ENCODE measurements at places on chromosomes 3 and 15.

- no peak for DNase-seq
These were observed 440.9 kb downstream of the FOXP1 start for GRCh38 chr3:71142441-71143161.

GRCh38 chr15:101410612-101411011, 78.9 kb downstream of the PCSK6 start:
- no peak for DNase-seq

GRCh38 chr15:92273723-92274122, 120.0 kb upstream of the ST8SIA2 start:
- no peak for DNase-seq

DNA sequence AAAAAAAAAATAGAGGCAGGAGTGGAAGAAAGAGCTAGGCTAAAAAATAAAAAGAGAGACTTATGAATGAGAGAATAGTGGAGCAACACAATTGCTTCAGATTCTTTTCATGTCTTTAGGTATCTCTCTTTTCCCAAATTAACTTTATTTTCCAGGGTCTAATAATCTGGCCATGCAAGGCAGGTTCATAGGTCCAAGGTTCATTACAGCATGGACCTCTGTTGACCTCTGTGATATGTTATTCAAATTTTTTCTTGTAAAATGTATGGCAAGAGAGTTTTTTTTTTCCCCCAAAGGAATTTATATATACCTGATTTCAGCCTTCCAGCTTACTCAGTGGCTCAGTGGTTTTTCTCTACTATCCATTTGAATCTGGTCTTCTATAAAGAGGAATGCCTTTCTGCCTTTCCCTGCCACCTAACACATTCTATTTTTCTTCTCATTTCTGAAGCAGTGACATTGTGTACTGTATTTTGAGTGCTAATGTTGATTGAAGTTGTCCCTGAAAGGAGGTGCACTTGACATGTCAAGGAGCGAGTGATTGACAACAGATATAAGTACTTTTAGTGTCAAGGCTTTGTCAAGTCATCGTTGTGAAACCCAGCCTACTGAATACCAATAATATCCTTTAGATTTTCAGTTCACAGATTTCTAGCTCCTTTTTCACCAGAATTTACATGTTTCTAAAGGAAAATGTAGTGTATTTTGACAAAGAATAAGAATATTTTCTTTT, 118.5 kb downstream of the MAP2K5 start:
- DNase-seq = no peak

DNA sequence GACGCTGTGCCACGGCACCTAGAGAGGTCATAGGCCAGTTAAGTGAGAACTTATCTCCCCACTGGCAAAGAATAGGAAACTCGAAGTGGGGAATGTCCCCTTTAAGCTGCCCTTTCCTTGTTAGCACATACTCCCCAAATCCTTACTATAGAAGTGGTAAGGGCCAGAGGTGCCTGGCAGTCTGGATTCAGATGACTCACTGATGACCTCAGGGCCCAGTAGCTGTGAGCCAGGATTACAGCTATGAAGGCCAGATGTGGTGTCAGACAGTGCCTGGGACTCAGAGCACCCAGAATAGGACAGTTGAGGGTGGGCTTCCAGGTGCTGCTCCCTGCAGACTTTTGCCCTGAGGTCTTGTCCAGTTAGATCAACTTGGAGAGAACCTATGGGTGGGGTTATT, 37.7 kb downstream of the PDIA5 start:
- DNase-seq = no peak

DNA sequence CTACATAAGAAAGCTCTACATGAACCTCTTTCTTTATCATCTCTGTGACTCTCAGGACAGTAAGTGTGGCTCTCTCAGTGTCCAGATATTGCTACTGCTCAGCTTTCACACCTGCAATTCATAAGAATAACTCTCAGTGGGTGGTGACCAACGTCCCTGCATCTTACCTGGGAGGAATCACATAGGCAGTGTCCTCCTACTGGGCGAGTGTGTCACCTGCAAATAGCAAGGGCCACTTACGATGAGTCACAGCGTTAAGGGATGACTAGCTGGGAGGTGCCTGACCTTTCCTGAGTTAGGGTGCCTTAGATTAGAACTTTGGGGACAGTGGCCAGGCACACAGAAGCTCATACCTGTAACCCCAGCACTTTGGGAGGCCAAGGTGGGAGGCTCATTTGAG, 90.8 kb upstream of the C3orf80 start:
- no peak for DNase-seq

- DNase-seq = no peak
These were observed 20.0 kb downstream of the PLCL2 start for GRCh38 chr3:16904423-16905417.

GRCh38 chr3:140152851-140153639, 218.1 kb downstream of the CLSTN2 start:
- no peak for DNase-seq

GRCh38 chr3:37097776-37098175, 76.6 kb downstream of the LRRFIP2 start:
- DNase-seq = no peak

- DNase-seq = no peak
These were observed 61.4 kb downstream of the ATP10A start for GRCh38 chr15:25801586-25802284.

- no peak for DNase-seq
These were observed 16.7 kb downstream of the MAPKBP1 start for GRCh38 chr15:41790756-41791546.

- no peak for DNase-seq
These were observed 476.9 kb upstream of the PROK2 start for GRCh38 chr3:72261566-72262564.

DNA sequence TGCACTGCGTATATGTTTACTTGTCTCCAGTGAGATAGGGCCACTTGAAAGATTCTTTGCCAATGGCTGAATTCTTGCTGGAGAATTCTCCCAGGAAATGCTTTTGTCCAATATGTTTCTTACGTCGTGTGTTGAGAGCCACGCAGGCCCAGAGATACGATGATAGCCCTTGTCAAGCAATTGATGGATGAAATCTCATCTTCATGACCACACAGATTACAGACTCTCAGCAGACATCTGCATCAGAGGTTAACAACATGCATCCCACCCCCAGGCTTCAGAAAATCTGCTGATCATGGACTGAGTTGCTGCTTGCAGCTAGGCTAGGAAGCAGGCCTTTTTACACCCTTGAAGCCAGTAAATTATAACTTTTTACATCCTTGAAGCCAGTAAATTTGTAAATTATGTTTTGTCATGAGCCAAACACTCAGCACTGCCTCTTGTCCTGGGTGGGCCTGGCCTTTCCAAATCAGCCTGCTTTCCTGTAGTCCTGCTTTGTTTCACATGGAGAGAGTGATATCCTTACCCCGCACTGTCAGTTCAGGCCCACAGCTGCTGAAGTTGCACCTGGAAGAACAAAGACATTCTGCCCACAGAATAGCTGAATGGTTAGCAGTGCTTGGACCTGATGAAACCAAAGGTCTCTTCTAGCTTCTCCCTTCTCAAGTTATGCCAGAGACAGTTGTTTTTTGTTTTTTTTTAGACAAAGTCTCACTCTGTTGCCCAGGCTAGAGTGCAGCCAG, 84.4 kb downstream of the GPR156 start:
- no peak for DNase-seq

GRCh38 chr3:178440043-178440442, 96.2 kb upstream of the KCNMB2 start:
- no peak for DNase-seq

DNA sequence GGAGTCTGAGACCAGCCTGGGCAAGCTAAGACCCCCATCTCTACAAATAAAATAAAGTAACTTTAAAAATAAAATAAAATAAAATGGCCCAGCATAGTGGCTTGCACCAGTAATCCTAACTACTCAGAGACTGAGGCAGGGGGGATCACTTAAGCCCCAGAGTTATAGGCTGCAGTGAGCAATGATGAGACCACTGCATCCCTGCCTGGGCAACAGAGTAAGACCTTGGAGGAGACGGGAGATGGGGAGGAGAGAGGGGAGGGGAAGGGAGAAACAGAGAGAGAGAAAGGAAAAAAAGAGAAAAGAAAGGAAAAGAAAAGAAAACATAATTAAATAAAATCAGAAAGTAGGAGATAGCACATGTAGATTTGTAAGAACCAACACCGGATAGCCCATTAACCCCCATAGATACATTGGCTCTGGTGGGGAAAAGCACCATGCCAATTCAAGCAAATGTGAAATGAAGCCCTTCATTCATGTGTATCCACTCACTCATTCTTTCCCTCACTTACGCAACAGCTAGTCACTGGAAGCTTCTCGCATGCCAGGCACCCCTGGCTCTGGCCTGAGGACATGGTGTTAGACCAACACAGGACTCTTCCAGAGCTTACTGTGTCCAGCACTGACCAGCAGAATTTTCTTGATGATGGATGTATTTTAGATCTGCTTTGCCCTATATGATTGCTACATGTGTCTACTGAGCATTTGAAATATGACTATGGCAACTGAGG, 183.2 kb downstream of the MAGI1 start:
- no peak for DNase-seq

DNA sequence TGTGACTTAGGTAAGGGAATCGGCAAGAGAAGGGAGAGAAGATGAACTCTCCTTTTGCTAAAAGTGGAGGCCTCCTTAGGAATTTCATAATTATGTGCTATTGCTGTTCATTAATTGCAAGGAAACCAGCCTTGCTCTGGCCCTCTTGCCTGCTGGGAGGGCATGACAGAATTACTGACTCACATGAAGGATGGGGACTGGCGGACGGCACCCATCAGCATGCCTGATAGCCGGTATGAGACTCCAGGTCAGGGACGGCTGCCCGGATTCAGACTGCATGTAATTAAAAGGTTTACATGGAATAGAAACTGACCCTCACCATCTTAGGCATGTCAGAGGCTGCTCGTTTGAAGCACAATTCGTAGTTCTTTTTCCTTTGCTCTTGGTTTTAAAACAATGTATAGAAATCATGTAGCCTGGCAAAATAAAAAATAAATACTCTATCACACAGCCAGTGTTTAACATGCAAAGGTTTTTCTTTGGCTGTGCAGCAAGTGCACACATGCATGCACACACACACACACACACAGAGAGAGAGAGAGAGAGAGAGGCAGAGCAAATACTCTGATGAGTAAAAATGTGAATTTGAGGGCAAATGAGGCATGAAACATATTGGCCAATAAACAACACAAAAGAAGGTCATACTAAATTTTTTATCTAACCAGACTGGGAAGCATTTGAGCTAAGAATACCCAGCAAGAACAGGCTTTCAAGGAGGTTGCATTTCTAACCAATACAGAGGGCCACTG, 82.7 kb downstream of the FOXB1 start:
- DNase-seq = no peak

- no peak for DNase-seq
These were observed 89.3 kb upstream of the C2CD4B start for GRCh38 chr15:62254137-62254934.

GRCh38 chr3:117144853-117145252, 435.3 kb downstream of the TUSC7 start:
- DNase-seq = no peak

DNA sequence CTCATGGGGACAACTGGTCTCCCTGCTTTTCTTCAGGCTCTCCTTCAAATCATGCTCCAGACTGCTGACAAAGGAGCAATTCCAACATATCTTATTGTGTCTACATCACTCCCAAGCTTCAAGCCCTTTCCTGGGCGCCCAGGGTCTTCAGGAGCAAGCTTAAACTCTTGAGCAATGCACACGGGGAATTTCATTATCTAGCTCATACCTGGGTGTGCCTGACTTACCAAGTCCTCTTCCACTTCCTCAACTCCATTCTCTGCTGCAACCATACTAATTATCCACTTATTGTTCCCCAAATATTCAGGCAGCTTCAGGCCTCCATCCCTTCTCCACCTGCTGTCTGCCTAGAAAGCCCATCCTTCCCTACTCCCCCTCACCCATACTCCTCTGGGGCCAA, 50.6 kb downstream of the B3GNT5 start:
- DNase-seq = no peak

Measured in anterior cingulate cortex (tissue), 58 donors.